ENCODE measurements at places on chromosomes 12 and 14.

DNA sequence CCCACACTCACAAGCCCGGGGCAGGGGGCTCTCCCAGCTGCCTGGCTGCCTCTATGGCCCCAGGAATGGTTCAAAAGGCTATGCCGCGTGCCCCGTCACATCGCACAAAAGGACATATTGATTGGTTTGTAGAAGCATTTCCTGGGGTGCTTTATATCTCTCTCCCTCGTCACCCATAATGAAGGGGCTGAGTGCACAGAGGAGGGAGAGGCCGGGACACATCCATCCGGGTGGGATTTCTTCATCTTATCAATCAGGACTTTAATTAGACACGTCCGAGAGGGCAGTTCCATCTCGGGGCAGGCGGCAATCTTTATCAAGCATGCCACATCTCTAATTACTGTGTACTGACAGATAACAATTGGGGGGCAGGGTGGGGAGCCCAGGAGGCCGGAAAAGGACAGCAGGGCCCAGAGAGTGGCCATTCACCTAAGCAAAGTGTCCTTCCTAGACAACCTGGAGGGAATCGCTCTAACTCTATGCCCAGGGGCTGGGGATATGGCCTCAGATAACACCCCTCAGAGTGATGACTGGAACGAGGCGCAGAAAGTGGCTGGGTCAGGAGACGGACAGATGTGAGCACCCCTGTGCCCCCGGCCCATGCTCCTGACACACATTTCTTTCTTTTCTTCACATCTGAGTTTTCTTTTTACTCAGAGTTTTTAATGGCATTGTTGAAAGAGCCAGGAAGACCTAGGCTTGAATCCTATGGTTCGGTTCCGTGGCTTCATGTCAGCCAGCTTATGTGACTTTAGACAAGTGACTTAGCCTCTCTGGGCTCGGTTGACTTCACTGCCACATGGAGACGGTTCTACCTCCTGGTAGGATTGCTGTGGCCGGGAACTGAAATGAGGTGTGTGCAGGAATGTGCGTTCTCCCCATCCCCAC lies 36.0 kb upstream of the ESRRB start:
- no peak for DNase-seq

- DNase-seq = peak; percentile 89
Observed at GRCh38 chr14:32077081-32078022, at the start of gene ARHGAP5. ARHGAP5 (plus strand) TSS chr14:32077304; CDS start chr14:32090670, 13,366 bp downstream.

DNA sequence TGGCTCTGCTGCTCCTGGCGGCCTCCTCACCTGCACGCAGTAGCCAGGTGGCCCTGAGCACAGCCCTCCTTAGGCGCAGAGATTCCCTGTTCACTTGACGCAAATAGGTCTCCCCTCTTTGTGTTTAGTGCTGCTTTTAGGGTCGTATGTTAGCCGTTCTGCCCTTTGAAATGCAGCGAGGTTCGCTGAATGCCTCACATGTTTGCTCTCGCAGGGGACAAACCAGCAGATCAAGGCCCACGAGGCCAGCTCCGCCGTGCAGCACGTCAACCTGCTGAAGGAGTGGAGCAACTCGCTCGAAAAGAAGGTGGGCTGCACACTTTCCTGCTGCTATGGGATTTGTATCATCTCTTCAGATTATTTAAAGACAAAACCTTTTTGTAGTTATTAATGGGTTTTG lies 31.4 kb upstream of the AMN start:
- DNase-seq = no peak

- no peak for DNase-seq
Observed at GRCh38 chr12:67968321-67968720, 20.9 kb upstream of the IFNG-AS1 start.

- no peak for DNase-seq
Observed at GRCh38 chr12:34356233-34356987, 334.1 kb downstream of the ALG10 start.

DNA sequence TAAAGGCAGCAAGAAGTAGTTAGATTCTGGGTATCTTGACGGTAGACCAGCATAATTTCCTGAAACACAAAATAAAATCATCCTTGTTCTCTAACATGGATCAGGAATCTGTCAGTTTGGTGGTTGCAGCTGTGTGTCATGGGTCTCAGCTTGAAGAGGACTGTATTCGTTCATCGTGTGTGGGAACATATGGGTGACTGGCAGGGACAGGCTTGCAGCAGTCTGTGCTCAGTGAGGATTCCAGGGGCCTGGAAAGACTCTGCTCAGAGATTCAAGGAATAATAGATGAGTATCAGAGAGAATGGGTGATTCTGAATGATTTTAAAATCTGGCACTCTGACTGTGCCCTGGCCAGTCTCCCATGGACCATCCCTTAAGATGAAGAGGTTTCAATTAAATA lies 421.6 kb downstream of the APAF1 start:
- no peak for DNase-seq

DNA sequence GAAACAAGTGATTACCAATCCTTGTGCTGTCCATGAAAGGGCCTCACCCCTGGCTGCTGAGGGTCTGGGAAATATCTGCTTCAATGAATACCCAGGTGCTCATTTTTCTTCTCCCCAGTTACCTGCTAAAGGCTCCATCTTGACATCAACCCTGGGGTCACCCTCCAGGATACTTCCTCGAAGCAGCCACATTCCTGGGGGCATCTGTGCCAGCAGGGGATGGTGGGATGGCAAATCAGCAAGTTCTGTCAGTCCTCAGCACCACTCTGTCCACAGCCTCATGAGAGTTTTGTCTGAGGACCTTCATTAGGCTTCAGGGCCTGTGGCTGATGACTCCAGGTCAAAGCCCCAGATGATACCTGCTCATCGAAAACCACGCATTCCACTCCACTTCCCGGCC lies 124.8 kb downstream of the ZFP36L1 start:
- DNase-seq = no peak

DNA sequence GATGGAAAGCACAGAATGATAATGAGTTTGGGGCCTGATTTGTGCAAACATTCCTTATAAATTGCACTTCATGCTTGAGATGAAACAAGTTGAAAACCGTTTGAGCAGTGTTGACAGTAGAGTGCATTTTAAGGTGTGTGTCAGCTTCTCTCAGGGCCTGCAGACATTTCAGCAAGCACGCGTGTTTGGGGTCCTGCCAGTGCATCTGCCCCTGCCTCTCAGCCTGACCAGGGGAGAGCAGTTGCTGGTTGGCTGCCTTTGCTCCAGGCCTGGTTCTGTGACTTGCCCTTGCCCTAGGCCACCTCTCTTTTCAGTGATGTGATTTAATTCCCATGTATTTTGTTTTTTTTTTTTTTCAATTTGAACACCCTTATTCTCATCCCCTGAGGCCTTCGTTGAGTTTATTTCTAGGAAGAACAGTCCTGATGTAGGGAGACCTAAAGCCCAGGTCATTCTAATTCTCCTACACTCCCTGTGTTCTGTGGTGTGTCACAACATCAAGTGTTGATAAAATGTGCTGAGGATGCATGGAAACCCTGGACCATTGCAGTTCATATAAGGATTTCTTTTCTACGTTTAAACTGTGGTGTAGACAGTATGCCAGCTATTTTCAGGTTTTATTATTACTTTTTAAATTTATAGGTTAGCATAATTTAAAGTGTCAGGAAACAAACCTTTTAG lies 40.1 kb upstream of the AMN start:
- DNase-seq = peak; percentile 53

DNA sequence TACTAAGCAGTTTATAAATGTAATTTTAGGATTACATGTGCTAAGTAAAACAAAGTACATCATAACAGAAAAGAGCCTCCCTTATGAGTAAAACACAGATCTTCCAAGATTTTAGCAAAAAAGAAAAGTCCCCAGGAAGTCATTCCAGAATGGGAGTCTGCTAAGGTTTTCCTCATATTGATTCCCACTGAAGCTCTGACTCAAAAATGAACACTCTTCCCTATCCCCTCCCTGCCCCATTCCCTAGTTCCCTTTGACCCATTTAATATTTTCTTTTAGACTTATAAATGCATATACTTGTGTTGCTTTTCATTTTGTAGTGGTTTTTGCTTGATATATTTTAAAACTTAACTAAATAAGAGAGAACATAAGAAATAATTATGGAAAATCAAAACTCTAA lies 40.1 kb downstream of the PTGER2 start:
- no peak for DNase-seq

DNA sequence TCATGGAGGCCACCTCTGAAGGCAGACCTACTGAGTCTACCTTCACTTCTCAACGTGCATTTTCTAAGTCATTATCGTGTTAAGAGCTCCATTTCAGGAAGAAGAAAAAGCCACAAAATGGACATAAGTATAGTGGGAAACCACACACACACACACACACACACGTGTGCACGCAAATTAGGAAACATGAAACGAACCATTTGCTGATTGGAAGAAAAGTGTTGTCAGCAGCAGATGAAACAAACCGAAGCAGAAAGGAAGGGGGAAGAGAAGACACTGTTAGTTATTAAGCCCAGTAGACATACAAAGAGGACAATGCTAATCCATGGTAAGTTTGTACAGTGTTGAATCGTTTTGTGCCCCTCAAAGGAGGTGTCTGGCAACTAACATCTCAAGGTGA lies 9.9 kb upstream of the VPS33A start:
- no peak for DNase-seq

GRCh38 chr14:94278731-94279130 lies 14.3 kb downstream of the SERPINA10 start:
- DNase-seq = no peak

GRCh38 chr12:113370923-113371682 lies 12.7 kb downstream of the PLBD2 start:
- no peak for DNase-seq

- DNase-seq = no peak
Observed at GRCh38 chr12:112674539-112674938, 117.0 kb upstream of the RPH3A start.

DNA sequence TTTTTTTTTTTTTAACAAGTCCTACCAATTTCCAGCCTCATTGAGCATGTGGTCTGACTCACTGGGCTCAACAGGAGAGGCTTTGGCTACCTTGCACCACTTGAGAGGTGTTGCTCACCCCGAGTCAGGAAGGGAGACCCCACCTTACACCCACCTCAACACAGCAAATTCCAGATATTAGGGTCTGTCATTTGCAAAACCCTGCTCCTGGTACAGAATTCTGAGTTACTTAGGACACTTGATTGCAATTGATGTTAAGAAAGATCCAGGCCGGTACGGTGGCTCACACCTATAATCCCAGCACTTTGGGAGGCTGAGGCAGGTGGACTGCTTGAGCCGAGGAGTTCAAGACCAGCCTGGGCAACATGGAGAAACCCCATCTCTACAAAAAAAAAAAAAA lies 14.1 kb downstream of the DGLUCY start:
- DNase-seq = no peak

DNA sequence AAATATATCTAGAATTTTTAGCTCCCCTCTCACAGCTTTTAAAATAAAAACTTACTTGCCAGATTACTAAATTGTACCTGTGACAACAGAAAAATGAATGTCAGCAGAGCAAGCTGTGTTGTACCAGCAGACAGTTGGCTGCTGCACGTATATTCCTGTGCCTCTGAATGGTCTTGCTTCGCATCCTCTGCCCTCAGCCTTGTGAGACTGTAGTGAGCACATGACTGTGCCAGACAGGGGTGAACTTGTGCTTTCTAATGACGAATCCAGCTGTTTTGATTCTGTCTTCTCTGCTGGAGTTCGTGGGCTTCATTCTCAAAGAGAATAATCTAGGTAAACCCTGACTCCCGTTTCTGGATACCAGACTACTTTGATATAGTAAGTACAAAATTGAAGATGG lies 58.3 kb upstream of the FRMD6 start:
- DNase-seq = no peak

- no peak for DNase-seq
Observed at GRCh38 chr14:61379639-61380184, 58.3 kb downstream of the PRKCH start.

DNA sequence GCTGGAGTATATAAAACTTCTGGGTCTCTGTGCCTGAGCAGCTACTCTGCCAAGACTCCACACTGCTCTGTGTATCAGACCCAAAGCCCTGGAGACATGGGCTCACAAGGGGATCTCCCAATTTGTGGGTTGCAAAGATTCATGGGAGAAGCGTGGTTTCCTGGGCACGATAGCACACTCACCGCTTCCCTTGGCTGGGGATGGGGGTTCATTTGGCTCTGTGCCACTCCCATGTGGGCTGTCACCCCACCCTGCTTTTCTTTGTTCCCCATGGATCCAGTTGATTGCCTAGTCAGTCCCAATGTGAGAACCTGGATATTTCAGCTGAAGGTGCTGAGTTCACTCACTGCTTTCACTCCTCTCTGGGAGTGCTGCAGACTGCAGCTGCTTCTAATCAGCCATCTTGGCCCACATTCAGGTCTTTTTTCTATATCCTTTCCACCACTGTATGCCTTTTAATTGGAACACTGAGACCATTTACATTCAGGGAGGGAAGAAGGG lies 40.0 kb upstream of the PCNX4 start:
- no peak for DNase-seq

DNA sequence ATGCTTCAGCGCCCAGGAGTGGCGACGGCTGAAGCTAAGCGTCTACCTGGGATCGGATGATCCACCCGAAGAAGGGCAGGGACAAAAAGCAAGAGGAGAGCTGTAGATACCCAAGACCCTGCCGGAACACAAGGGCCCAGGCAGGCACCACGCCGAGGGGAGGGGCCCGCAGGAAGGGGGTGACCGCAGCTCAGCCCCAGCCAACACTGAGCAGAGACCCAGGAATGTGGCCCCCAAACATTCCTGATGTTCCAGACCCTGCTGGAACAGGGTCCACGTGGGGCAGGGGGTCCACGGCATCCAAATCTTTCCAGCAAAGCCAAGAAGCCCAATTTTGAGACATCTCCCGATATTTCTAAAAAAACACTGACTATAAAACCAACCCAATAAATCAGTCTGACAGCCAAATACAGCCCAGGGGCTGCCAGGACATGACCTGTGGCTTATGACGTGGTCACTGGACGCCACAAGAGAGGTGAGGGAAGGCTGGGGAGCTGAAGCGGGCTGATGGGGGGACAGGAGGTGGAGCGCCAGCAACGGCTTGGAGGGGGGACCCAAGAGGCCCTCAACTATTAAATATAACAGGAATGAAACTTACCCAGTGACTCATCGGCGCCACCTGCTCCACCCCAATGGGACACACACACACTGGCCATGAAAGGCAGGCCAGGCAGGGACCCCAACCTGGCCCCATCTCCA lies 58.9 kb downstream of the NCOR2 start:
- no peak for DNase-seq

DNA sequence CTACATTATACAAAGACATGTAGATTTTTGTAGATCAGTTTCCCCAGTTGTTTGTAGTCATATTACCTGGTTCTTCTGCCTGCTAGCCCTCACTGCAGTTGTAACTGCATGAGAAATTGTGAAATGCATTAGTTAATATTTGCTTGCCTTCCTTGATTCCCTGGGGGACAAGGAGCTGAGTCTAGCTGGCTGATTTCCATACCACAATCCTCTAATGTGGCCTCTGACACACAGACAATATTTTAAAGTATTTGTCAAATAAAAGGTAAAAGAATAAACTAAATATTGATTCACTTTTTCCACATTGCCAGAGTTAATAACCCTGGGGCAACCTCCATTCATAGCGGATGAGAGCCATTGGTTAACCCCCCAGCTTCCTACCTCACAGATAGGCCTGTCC lies 128.8 kb upstream of the TMEM132C start:
- peak; percentile 76 for DNase-seq

DNA sequence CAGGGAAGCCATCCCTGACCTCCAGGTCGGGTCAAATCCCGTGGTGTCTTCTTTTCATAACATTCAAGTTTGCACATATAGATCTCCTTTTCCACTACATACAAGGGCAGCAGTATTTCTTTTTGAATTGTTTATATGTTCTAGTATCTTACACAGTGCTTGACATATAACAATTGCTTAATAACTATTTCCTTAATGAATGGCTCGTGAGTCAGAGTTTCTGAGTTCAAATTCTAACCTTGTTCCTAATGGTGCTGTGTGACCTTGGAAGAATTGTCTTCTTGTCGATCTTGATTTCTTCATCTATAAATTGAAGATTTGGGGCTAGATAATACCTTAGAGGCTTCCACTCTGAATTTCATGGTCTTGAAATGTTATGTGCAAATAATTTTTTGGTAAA lies 57.2 kb upstream of the PELI2 start:
- DNase-seq = no peak

All from DMS79 treated with DMSO at 0.1 percent for 48 hours (cell line).